ENCODE measurements at places on chromosomes 5 and 9.
A peak's percentile ranks its signal among the peaks of the same experiment; 100 is the strongest.

GRCh38 chr9:33014665-33015014 is 10.4 kb upstream of the DNAJA1 start:
- DNase-seq: no peak

- DNase-seq: no peak
Observed at GRCh38 chr5:66558560-66558959, 37.6 kb upstream of the MAST4 start.

DNA sequence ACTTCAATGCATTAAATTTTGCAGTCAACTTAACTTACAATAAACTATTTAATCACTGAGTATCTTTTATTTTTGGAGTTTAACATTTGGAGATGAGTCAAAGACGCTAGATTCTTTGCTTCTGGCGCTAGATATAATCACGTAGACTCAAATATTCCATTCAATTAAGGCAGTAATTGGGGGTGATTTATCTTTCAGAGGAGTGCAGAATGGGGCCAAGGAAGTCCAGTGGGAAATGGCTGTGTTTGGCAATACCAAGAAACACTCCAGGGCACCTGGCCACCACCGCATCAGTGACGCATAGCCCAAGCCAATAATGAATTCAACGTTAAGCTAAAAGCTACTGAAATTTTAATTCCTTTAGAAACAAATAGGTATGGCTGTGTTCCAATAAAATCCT is 81.2 kb downstream of the PHAX start:
- DNase-seq: no peak

- no peak for DNase-seq
Observed at GRCh38 chr5:53464722-53465121, 15.7 kb upstream of the FST start.

GRCh38 chr5:31270396-31270795 is 76.9 kb downstream of the CDH6 start:
- DNase-seq: no peak

DNA sequence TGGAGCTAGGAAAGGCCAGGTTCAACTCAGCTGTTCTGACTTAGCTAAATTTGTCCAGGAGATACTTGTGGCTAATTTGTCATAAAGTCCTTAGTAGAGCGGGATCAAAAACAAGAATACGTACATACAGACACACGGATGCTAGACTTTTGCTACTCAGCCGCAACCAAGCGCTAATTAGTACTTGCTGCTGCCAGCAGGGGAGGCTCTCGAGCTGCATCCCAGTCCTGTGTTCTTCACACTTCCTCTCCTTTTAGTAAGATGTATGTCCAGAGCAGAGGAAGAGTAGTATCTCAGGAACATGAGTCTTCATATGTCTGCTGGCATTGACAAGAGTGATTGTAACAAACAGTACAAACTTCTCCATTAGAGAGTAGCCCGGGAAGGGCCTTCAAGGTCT is 58.3 kb downstream of the CYFIP2 start:
- no peak for DNase-seq

- no peak for DNase-seq
Observed at GRCh38 chr9:8895861-8896224, 1096.3 kb upstream of the DMAC1 start.

DNA sequence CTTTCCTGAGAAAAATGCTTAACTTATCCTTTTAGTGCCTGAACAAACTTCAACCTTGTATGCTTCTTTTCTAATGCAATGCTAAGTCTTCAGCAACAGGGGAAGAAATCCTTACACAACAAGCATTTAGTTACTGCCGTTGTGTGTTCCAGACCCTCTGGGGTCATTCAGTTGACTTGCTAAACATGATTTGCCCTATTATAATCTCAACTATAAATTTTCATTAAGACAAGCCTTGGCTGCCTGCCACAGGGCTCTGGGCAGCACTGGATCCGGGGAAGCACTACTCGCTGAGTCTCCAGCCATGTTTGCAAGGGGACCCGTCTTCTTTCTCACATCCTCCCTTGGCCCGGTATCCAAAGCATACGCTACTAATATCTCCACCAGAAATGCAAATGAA is 58.1 kb downstream of the PTCH1 start:
- DNase-seq: no peak

GRCh38 chr5:128304088-128304487 is 220.5 kb downstream of the SLC12A2 start:
- no peak for DNase-seq

DNA sequence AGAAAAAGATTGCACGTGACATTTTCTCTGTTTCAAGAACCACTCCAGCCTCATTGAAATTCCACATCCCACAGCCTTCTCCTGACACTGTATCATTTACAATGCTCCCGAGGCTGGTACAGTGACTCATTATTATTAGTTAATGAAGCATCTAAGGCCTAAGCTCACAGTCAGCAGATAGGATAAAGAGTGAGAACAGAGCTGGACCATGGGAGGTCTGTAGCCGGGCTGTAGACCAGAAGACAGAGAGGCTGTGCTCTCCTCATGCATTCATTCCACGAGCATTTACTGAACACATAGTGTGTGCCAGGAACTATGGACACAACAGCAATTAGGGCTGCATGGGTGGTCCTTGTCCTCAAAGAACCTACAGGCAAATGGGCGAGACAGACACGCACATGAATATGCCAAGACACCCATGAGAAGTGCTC is 47.3 kb upstream of the GALNT10 start:
- DNase-seq: no peak

- no peak for DNase-seq
Observed at GRCh38 chr9:134180786-134181647, 16.7 kb upstream of the RNU6ATAC start.

- no peak for DNase-seq
Observed at GRCh38 chr5:76292620-76293322, 110.3 kb upstream of the IQGAP2 start.

- DNase-seq: no peak
Observed at GRCh38 chr9:89383030-89383720, 64.9 kb downstream of the SECISBP2 start.

- no peak for DNase-seq
Observed at GRCh38 chr5:158881091-158881880, 218.4 kb downstream of the EBF1 start.

GRCh38 chr9:3299872-3300271 is 225.9 kb downstream of the RFX3 start:
- DNase-seq: no peak

DNA sequence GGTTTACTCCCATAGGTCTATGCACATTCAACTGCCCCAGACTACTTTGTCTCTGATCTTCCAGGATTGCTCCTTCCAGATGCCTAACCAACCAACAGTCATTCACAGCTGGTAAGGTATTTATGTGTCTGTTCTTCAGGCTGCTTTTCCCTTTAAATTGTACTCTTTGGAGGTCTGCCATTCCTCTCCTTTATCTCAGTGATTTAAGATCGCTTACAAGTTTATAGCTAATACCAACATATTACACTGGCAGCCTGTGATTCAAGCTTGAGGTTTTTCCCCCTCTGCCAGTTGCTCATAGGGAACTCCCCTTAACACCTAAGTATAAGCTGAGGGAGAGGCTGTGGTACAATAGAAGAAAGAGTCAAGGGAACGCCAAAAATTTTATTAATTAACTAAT is 711.7 kb upstream of the EDIL3 start:
- DNase-seq: no peak

DNA sequence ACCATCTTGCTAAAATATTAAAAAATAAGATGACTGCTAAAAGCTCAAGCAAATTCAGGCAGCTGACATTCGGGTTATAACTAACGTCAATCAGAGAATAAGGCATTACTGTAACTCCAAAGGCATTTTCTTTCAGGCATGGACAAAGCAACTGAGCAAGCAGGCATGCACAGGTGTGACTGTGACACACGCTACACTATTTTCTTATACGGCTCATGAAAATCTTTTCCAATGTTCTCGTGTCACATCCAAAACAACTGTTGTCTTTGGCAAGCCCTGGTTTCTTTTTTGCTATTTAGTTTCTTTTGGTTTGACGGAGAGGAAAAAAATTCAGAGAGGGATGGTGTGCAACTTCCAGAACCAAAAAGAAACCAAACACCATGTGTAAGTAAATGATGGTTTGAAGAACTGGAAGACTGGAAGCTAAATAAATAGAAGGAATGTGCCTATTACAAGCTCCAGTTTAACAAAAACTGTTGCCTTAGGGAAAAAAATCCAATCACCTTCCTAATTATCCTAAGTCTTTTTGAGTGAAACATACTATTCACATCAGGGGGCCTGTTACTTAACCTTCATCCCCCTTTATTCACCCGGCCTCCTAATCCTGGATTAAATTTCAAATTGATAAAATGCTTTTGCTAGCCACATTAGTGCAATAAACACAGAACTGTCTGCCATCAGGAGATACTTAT is 277.6 kb downstream of the PSAT1 start:
- DNase-seq: no peak

GRCh38 chr5:81181576-81182316 is 51.4 kb upstream of the CKMT2 start:
- no peak for DNase-seq

DNA sequence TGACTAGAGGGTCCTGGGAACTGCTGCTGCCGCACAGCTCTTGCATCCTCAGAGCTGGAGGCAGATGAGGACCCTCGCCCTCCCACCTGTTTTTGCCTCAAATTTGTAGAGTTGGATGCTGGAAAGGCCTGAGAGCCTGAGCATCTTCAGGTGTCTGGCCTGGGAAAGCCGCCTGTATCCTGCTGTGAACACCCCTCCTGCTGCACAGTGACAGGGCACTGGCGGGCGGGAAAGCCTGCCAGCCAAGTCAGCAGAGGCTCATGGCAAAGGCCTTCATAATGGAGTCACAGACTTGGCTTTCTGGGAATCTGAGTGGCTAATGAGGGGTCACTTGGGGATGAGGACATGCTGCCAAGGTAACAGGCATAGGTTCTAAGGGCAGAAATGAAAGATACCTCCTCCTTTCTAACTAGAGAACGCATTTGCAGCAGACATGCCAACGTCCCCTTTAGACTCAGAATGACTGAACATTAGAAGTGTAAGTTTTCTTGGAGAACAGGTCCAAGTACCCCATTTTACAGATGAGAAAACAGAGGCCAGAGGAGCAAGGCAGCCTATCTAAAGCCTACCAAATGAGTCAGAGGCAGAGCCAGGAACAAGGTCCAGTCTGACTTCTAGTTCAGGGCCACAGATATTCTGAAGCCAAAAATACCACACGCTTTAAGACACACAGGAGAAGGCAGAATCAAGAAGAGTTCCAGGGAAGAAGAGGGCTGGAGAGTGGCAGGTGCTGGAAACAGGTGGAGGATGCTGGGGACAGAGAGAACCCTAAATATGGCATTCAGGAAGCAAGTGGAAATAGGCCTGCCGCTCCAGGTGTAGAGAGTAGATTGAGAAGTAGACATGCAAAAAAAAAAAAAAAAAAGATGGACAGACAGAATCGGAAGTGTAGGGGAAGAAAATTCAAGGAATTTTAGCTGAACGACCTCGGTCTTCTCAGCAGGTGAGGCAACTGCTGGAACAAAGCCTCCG is 44.1 kb downstream of the EPB41L4B start:
- no peak for DNase-seq

DNA sequence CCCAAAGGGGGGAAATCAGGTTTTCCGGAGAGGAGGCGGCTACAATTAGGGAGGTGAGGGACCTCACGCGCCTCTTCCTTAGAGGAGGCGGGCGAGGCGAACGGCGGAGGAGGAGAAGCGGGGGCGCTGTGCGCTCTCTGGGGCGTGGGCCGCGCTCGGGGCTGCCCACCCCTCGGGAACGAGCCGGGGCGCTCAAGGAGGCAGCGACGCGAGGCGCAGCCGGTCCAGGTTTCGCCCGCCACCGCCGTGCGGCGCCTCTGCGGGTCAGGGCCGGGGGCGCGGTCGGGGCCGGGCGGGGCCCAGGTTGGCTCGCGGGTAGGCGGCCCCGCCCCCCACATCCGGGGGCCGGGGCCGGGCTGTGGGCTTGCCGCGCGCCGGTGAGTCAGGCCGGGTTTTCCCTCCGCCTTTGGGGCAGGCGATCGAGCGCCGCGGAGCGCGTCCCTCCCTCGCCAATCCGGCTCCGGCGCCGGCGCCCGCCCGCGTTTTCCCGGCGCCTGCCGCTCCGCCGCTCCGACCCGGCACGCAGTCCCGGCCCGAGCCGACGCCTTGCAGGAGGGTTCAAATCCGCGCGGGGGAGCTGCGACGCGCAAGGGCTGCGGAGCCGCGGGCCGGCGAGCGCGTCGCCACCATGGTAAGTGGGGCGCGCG is at the start of gene N4BP3:
Gene N4BP3 (plus strand): TSS at position 392 of the 647 bp plus-strand sequence. CDS start 6,052 bp downstream, outside the sequence.
- DNase-seq: peak; percentile 45

DNA sequence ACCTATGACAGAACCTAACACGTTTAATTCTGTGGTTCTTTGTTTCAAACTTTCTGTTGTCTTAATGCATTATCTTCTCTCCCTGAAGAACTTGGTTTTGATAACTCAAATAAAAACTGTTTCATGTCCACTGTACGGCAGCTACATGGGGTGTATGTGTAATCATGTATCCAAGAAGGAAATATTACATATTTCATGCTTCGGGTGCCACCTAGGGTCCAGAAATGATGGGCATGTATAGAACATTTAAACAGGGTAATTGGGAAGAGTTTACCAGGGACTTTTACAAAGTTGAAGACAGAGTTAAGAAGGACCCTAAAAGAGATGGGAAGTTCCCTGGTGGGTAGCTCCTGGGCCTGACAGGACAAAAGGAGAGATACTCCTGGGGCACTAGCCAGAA is 291.3 kb downstream of the FBXL7 start:
- no peak for DNase-seq

GRCh38 chr5:125536582-125536981 is 790.1 kb upstream of the ZNF608 start:
- no peak for DNase-seq

DNA sequence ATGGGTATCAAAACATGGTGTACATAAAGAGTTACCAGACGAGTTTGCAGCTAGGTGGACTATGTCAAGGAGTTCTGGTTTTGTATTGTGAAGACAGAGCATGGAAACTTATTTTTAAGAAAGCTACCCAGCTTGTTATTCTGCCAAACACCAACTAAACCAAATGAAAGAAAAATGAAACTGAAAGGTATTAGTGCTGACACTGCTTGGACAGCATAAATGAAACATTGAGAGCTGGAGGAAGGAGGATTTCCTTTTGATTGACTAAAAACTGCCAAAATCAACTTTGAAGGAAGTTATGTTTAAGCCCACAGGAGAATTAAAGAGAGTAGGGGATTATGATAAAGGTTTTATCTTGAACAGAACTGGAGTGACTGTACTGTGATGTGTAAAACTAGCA is 766.2 kb downstream of the PTPRD start:
- no peak for DNase-seq

GRCh38 chr5:38556088-38556598 is 303 bp downstream of the LIFR start:
- DNase-seq: no peak

GRCh38 chr9:91611582-91611981 is 187.9 kb upstream of the NFIL3 start:
- no peak for DNase-seq

GRCh38 chr5:76083555-76084495 is 642 bp downstream of the SV2C start:
- no peak for DNase-seq

GRCh38 chr9:125815568-125815967 is 68.4 kb downstream of the PBX3 start:
- DNase-seq: no peak

GRCh38 chr5:133756756-133757155 is 144.4 kb upstream of the FSTL4 start:
- no peak for DNase-seq

- DNase-seq: no peak
Observed at GRCh38 chr9:113854310-113854709, 21.8 kb upstream of the ZNF618 start.

Data from T follicular helper cell (primary cell).